NK-92 treated with Interleukin-12 subunit alpha and Interleukin-12 subunit beta, amount 100 ng/mL, for 24 hours (cell line): ENCODE measurements at places on chromosomes 7 and 10.

GRCh38 chr10:50395851-50396250 lies 144.5 kb upstream of the ASAH2 start:
- no peak for DNase-seq

DNA sequence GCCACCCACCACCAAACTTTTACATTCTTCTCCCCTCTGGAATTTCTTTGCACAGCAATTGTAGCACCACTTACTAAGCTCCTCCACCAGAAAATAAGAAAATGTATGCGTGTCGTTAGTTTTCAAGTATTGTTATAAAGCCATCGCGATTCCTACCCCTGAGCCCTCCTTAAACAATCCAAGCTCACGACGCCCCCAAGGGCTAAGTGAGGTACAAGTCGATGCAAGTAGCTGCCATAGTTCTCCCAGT lies 1.3 kb downstream of the FRAT2 start:
- DNase-seq = no peak

GRCh38 chr7:128899392-128899791 lies 11.1 kb downstream of the KCP start:
- no peak for DNase-seq

GRCh38 chr10:31099664-31100063 lies 68.0 kb upstream of the ZNF438 start:
- DNase-seq = no peak

- no peak for DNase-seq
Measured at GRCh38 chr10:12564173-12564572, 214.8 kb downstream of the CAMK1D start.
